ENCODE measurements at places on chromosomes 5 and 9.

DNA sequence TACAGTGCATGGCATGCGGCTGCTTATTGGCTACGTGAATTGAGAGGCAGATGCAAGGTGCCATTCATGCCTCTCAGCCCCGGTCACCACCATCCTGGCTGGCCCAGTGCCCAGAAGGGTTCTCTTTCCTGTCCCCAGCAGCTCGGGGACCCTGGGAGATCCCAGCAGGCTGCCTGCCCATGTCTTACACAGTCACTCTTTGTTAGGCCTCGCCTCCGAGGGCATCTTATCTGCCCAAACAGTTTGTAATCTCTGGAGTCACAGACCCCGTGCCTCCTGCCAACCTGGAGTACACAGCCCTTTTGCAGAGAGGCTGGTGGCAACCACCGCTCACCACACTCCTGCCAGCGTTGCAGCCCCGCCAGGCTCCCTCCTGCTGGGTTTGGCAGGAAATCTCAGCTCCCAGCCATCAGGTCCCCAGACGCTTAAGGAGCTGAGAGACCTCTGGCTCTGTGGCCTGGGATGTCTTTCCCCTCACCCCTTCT is 7.0 kb upstream of the AK1 start:
- no peak for DNase-seq

DNA sequence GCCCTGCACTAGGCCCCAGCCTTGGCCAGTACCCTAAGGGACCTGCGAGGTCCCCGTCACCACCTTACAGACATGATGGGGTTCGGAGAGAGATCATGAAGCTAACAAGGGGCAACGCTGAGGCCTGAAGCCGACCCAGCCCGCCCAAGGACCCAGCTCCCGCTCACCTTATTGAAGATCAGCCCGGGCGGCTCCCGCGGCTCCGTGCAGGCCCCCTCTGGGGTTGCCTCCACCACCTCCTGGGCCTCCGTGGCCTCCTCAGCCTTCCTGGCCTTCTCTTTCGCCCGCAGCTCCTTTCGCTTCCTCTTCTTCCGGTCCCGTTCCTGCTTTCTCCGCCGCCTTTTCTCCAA is 3.6 kb downstream of the SURF6 start:
- DNase-seq: no peak

- no peak for DNase-seq
These were observed 62.7 kb downstream of the MEGF10 start for GRCh38 chr5:127353327-127353726.

DNA sequence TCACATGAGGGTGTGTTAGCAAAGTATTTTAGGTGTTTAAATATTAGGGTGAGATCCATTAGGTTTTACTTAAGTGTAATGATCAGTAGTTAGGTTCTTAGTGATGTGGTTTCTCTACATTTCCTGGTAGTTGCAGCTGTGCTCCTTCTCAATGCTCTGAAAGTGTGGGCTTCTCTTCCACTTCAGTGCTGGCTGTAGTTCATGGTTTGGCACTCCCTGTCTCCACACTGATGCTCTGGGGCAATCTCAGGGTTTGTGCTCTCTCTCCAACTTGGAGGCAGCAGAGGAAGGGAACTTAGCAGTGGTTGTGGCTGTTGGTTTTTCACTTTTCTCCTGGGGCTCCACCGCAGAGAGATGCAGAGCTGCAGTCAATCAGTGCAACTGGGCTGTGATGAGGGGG is 507.5 kb downstream of the TMEM232 start:
- DNase-seq: no peak

GRCh38 chr9:10228082-10228481 is 384.7 kb downstream of the PTPRD start:
- no peak for DNase-seq

- no peak for DNase-seq
These were observed 3.4 kb upstream of the CFAP95 start for GRCh38 chr9:69817202-69817601.

- peak; percentile 10 for DNase-seq
These were observed 148.7 kb upstream of the IL12B start for GRCh38 chr5:159478950-159479349.

DNA sequence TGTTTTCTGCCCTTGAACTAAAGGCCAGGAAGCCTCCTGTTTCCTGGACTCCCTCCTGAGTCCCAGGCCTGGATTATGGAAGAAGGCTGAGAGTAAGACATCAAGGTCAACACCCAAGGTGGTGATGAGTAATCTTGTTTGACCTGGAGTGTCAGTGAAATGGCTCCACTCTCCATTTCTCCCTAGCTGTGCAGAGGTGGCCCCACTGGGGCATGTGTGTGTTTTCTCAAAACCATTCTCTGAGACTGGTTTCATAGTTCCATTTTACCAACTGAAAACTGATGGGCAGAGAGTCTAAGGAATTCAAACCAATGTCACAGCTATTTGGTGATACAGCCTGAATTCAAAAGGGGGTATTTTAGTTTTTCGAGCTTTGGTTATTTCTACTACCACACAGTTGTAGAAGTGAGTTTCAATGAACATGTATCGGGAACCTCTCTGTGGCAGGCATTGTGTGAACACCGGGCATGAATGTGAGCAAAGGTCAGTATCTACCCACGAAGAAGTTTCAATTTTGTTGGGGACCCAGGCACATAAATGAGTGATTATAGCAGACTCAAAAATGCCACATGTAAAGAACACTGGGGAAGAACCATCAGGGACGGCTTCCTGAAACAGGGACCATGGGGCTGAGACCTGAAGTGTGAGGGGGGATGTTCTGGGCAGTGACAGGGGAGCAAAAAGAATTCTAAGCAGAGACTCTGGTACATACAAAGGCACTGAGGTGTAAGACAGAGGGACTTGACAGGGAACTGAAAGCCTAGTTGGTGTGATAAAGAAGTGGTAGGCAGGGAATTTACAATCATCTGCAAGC is 269.6 kb upstream of the KLF4 start:
- no peak for DNase-seq

- peak; percentile 50 for DNase-seq
These were observed 11.7 kb downstream of the ARPC5L start for GRCh38 chr9:124873664-124874063.

DNA sequence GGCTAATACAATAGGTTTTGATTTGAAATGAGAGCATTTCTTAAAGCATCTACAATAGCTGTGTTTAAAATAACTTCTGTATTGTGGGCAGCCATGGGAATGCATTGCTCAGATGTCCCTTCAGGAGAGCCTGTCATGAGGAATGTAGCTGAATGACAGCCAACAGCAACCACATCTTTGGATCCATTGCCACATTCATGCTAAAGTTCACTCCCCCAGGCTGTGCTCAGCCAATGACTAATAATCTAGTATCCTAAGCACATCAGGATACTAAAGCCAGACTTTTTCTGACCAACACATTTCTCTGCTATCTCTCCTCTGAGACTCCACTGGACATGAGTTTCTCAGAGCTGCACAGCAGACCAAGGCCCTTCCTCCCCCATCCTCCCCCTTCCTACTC is 45.5 kb downstream of the HTR1A start:
- no peak for DNase-seq

DNA sequence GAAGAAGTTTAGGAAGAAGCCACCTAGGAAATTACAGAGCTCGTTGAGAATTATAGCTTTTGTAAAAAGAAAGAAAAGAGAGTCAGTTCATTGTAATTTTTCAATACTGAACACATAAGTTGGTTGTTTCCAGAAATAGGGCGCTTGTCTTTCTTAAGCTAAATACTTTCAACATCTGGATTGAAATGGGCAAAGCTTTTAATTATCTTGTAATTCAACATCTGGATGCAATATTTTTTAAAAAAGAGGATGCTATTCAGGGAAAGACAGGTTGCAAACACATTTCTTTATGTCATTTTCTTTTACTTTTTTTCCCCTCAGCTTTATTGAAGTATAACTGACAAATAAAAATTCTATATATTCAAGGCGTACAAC is 100.7 kb upstream of the TRPC7 start:
- DNase-seq: no peak

GRCh38 chr5:131974622-131974955 is 29.1 kb upstream of the MEIKIN start:
- no peak for DNase-seq

DNA sequence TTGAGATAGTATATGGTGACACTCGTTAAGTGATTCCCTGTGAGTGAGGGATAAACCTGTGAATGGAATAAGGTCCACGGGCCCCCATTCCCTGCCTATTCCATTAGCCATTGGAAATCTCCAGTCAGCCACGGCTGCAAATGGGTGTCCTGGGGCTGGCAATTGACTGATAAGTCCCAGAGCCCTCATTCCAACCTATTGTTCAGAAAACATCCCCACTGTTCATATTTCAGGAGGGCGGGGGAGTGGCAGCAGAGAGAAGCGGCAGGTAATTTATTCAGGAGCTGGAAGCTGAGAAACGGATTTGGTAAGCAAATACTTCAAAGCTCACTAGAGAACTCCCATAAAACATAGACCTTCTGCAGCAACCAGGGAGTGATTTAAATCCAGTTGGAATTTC is 42.0 kb downstream of the TMEM174 start:
- DNase-seq: no peak

DNA sequence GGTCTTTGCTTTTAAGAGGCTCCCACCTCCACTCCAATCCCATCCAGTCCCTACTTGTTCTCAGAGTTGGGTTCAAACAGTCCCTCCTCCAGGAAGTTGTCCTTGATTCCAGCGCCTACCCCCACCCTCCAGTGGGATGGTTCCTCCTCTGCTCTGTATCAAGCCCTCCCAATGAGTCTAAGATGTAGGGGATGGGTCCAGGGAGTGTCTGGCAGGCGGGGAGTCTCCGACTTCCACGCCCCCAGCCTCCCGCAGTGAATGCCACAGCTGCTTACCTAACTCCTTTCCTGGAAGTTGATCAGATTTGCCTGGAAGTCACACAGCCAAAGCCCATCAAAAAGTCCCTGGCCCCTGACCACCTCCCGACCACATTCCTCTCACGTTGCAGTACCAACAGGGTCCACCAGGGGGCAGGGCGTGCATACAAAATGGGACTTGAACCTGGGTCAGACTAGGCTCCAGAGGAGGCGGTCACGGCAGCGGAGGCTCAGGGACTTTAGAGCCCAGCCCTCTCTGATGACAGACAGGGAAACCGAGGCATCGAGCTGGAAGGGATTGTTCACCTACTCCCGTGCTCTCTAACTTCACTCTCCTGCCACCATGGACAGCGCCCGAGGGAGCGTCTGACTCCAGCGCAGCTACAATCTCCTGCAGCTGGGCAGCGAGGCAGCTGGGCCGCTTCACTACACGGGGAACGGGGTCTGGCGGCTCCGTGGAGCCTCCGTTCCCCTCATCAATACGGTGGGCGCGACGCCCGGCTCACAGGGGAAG is 25.0 kb upstream of the TDRD7 start:
- DNase-seq: peak; percentile 71

DNA sequence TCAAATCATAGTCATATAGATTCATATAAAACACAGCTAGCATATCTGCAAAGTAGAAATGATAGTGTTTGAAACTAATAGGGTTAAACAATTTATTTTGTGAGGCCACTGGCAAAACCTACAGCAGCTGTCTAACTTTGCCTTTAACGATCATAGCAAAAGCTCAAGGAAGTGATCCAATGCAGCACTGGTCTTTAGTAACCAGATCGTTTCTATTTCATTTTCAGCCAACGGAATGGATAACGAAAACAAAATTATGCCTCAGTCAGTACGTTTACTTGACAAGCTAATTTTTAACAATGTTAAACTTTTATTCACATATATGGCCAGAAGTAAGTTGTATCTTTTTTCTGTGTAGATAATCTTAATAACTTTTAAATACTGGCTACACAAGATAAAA is 17.7 kb downstream of the MLLT3 start:
- no peak for DNase-seq

DNA sequence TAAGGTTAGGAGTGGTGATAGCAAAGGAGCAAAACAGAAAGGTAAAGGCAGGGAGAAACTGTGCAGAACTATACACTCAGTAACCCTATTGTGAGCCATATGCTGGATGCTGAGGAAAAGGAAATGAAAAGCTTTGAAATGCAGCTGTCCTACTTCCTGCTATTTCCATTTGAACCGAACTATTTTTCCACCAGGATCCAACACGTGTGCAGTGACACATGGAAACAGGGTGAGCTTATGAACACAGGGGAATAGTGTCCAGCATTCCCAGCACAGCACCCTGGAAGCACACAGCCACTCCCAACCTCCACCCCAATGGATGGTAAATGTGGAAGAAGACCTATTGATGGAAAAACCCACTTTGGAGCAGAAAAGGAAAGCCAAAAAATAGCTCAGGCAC is 69.0 kb upstream of the SLC12A2 start:
- DNase-seq: no peak

DNA sequence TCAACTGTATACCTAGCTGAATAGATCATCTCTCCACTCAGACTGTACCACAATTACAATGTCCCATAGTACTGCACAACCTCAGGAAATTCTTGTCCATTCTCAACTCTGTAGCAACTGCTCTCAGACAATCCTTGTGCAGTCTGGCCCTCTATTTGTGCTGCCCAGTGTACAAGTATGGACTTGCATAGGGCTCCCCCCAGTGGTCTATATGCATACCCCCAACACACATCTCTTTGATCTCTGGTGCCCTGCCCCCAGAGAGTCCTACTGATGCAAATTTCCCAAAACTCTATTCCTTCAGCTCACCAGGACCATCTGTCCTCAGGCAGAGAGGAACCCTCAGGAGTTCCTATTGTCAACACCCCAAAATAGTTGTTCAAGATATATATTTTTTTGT is 205.3 kb downstream of the SLCO4C1 start:
- no peak for DNase-seq

DNA sequence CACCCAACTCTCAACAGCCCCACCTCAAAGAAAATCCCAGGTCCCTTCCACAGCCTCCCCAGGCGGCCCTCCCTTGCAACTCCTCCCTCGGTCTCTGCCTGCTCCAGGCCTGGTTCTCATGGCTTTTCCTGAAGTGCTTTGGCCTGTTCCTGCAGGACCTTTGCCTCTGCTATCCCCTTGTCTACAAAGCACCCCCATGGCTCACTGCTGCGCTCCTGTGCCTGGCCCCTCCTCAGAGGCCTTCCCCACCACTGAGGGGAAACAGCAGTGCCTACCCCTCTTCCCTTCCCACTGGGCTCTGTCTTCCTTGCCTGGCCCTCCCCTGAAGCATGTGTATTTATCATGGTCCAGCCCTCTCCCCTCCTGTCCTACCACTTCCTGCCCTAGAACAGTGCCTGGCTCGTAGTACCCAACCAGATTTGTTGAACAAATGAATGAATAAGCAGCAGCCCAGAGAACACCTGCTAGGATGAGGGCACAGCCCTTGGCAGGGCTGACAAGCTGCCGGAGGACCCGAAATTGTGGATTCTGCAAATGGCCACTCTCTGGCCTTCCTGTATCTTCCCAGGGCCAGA is 68.6 kb upstream of the LRRTM2 start:
- no peak for DNase-seq

Data from effector memory CD8-positive, alpha-beta T cell (primary cell).